Mesenteric fat pad (tissue), 1 donor: ENCODE measurements at places on chromosomes 7 and 10. TPM values are rescaled to one million over a fixed set of nuclear protein-coding genes. Genes with fewer than 3 reads are reported as not detected.

DNA sequence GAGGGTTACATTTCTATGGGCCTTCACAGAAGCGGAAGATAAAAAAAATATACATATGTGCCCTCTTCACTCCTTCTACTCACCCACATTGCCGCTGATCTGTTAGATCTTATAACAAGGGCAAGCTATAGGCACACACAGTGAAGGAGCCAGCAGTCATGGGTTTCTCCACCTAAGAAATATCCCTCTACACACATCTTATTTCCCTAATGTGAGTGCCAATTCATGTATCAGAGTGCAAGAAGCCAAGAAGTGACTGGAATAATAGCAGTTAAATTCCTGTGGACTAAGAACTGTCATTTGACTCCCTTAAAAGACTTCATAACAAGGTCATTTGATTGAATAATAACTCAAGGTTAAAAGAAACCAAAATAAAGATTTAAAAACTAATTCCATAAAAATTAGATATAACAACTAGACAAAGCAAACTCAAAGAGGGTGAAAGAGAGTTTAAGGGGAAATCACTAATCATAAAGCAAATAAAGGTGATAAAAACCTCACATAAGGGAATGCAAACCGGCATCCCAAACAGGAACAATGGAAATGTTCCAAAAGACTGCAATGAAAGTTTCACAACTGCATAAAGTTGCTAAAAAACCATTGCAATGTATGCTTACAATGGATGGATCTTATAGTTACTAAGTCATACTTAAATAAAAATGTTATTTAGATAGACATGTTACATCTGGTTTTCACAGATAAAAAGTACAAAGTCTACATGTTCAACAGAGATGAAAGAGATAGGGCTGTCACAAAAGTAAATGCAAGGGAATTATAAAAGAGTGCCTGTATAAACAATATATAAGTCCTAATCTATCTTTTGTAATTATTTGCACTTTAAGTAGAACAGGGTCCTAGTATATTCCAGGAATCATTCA, 42.8 kb downstream of the ARHGAP21 start:
- DNase-seq: no peak

DNA sequence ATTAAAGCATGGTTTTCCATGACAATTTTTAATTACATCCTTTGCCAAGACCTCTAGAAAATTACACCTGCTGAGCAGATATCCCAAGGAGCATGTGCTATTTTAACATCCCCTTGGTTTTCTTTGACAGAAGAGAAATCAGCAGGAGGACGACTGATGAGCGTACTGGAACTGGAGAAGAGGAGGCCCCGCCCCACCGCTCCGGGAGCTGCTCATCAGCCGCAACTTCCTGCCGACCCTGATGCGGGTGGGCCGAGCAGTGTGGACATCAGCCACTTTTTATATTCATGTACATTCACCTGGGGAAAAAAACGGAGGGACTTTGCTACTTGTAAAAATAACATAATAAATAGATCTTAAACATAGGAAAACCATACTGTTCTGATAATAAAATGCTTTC, 54.2 kb downstream of the CDC123 start:
- peak; percentile 43 for DNase-seq

DNA sequence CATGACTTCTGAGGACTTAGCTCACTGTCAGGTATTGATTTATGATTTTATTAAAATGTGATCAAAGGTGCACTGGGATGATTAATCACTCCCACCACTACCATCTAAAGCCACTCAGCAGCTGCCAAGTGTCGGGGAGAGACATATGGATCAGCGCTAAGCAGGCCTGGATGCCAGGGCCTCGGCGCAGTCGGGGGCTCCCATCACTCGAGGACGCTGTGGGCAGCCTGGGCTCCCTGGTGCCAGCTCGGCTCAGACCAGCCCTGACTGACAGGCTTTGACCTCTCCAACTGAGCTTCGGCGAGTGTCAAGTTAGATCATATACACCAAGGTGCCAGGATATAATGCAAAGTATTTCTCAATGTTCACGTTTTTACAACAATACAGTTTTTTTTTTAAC, 267.7 kb downstream of the ACTR3B start:
- no peak for DNase-seq

DNA sequence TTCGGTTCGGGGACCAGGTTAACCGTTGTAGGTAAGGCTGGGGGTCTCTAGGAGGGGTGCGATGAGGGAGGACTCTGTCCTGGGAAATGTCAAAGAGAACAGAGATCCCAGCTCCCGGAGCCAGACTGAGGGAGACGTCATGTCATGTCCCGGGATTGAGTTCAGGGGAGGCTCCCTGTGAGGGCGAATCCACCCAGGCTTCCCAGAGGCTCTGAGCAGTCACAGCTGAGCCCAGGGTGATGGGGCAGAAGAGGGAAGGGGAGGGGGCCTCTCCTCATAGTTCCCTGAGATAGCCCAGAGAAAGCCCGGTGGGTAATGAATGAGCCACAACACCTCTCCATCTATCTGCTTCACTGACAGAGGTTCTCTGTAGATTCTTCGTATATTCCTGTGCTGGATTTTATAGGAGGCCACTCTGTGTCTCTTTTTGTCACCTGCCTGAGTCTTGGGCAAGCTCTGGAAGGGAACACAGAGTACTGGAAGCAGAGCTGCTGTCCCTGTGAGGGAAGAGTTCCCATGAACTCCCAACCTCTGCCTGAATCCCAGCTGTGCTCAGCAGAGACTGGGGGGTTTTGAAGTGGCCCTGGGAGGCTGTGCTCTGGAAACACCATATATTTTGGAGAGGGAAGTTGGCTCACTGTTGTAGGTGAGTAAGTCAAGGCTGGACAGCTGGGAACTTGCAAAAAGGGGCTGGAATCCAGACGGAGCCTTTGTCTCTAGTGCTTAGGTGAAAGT, 16.4 kb downstream of the PRSS2 start:
- DNase-seq: no peak

- no peak for DNase-seq
These were observed 251.7 kb upstream of the PITRM1 start for GRCh38 chr10:3424111-3424851.

GRCh38 chr7:106824458-106824857, 40.6 kb upstream of the PIK3CG start:
- DNase-seq: no peak

- no peak for DNase-seq
These were observed 113.8 kb upstream of the ADO start for GRCh38 chr10:62690703-62691102.

Gene MAGI2
- 9.7 TPM for total RNA-seq

Gene LIPA
- 210 TPM for total RNA-seq

GRCh38 chr7:10104292-10104691, 869.4 kb upstream of the PHF14 start:
- no peak for DNase-seq

DNA sequence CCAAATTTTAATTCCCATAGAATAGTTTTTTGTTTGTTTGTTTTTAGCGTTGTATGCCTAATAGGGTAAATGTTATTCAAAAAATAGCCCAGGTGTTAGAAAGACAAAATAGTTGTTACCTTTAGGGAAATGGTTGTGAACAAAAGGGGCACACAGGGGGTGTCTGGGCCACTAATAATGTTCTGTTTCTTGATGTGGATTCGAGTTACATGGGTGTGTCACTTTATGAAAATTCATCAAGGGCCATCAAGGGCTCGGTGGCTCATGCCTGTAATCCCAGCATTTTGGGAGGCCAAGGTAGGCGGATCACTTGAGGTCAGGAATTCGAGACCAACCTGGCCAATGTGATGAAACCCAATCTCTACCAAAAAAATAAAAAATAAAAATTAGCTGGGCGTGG, 531.8 kb upstream of the C7orf33 start:
- DNase-seq: no peak

DNA sequence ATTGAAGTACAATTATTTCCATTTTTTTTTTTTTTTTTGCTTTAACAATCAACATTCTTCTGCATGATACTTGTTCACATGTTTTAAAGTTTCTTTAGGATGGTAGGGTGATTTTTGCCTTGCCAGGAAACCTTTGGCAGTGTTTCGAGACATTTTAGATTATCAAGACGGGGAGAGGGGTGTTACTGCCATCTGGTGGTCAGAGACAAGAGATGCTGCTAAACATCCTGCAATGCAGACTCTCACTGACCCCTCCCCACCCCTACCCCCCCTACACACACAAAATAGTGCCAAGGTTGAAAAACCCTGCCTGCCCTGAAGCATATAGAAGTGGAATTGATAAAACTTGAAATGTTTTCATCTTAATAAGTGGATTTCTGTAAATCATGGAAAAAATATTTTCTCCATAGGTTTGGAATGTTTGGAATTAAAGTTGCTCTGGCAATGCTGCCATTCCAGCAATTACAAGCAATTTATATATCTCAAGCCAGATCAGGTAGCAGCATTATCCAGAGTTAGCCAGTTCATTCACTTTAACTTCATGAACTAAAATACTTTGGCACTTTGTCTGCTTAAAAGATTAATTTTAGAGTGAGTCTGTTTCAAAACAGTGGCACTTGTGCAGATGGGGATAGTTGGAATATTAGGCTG, 62.1 kb downstream of the SDHAF3 start:
- no peak for DNase-seq

- DNase-seq: no peak
These were observed 8.9 kb downstream of the COL17A1 start for GRCh38 chr10:104076743-104077160.

DNA sequence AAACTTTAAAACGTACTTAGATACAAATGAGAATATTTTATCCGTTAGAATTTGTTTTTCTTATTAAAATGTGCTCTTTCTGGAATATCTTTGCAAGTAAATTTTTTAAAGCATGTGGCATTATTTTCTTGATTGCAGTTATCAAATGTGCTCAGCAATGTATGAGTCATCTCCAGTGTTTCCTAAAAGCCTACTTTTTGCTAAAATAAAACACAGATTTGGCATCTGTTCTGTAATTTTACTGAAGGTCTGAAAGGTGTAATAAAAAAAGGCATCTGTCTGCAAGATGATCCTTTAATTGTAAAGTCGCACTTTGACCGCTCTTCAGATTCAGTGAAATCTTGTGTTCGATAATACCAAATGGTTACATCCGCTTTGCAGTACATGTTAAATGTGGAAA, 3.4 kb downstream of the GNAT3 start:
- DNase-seq: no peak

Gene RBM20
- 4.6 TPM for total RNA-seq

Gene UPK3B
- 1.9 TPM for total RNA-seq

Gene CALHM3
- not detected for total RNA-seq

Gene ARID5B
- total RNA-seq: 126 TPM

- DNase-seq: no peak
These were observed 274.2 kb downstream of the ADARB2 start for GRCh38 chr10:1462994-1463633.

Gene IL2RA
- total RNA-seq: 2.4 TPM

DNA sequence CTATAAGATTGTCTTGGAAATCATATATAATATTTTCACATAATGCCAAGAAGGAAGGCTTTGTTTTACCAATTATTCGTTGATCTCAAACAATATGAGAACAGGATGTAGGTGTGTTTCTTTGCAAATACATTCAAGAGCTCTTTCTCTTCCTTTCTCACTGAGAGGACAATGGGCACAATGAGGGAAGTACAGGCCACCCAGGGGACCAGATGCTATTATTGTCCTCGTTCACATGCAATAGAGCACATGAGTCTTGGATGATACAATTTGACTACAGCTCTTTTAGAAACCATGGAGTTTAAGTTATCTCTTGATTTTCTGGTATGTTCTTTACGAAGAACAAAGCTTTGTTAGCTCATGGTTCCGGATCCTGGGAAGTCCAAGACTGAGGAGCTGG, 323.7 kb upstream of the KLF6 start:
- no peak for DNase-seq

- DNase-seq: no peak
These were observed 11.0 kb downstream of the HIBADH start for GRCh38 chr7:27651702-27652101.

- DNase-seq: no peak
These were observed 1641.3 kb upstream of the LRRTM3 start for GRCh38 chr10:65284495-65285041.

- no peak for DNase-seq
These were observed 69.9 kb downstream of the SLIT1 start for GRCh38 chr10:97115846-97116245.

GRCh38 chr10:17993361-17993760, 41.6 kb downstream of the SLC39A12 start:
- no peak for DNase-seq

DNA sequence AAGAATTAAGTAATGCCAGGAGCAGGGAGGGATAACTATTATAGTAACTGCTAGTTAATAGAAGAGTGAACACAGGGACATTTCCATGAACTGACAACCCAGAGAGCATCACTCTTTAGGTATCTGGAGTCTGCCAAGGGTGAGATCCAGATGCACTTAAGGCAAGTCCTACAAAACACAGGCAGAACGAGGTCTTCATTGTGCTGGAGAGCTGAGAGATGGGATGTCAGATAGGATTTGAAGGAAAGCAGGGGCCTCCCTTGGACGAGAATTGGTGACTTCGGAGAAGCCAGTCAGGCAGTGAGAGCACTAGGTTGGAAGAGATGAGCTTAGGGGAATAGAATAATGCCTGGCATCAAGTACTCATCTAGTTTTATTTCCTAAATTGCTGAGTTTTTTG, 684.5 kb downstream of the GATA3 start:
- DNase-seq: no peak

Gene MMRN2
- 78.4 TPM for total RNA-seq

DNA sequence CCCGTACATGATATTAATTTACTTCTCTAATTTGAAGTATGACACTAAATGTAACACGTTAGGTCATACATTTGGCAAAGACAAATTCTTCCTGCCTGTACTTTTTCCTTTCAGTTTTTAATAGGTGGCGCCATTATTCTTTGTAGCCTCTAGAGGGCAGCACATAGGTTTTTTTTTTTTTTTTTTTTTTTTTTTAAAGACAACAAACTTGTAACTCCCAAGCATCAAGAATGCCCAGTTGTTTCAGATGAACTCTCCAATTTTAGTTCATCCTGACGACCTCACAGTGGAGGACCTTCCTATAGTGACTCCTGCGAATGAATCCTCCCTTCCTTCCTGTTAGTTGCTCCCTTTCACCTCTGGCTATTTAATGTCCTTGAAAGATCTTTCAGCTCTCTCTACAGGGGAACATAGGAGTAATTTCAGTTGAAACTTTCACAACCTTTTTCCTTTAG, 139.3 kb upstream of the HDAC9 start:
- no peak for DNase-seq

DNA sequence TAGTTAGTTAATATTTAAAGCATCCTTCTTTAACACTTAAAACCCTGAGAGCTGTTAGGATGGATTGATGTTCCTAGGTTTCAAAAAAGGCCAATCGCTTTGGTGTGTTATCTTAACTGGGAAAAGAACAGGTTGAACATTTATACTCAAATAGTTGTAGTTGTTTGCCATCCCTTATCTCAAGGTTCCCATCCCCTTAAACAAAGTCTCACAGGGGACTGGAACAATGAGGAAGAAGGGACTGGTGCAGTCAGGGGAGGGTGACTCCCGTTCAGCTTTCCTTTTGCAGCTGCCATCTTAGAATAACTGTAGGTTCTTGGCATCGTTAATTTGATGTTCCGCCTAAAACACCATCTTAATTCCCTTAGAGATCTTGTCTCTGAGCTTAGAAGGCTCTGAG, 2.6 kb upstream of the KBTBD2 start:
- DNase-seq: no peak

Gene CLDN3
- total RNA-seq: not detected

DNA sequence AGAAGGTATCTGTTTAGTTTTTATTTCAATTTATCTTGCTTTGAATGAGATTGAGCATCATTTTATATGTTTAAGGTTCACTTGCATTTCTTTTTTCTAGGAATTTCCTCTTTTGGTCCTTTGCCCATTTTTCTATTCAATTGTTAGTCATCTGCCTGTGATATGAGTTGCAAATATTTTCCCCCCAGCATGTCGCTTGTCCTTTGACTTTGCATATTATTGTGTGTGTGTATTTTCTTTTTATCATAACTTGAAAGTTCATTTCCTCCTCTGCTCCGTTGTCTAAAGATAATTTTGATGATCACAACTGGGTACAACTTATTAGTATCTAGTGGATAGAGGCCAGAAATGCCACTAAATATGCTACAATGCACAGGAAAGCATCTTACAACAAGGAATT, 132.7 kb upstream of the MDFIC start:
- DNase-seq: no peak
